Activated T-cell treated with anti-CD3 and anti-CD28 coated beads, Interleukin-2, amount 50 U/mL, for 24 hours (primary cell): ENCODE measurements at places on chromosomes 11 and 22.
A peak's percentile ranks its signal among the peaks of the same experiment; 100 is the strongest.

DNA sequence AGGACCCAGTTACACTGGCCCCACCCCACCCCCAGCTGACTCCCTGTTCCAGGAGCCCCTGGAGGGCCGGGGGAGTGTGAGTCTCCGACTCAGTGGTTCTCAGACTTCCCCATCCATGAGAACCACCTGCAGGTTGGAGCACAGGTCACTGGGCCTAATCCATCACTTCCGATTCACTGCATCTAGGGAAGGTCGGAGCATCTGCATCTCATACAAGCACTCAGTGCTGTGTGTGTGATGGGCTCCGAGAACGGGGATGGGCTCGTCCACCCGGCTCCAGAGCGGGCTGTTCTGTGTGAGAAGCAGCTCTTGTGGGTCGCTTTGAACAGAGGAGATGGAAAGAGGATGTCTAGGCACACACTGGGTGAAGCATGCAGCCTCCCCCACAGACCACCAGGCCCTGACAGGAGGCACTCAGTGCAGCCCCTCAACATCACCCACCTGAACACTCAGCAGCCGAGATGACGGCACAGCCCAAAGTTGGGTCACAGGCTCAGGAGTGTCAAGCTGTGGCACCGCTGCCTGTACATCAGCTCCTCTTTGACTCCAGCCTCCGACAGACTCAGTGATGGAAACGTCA, 541.4 kb downstream of the BRD1 start:
- DNase-seq = no peak

DNA sequence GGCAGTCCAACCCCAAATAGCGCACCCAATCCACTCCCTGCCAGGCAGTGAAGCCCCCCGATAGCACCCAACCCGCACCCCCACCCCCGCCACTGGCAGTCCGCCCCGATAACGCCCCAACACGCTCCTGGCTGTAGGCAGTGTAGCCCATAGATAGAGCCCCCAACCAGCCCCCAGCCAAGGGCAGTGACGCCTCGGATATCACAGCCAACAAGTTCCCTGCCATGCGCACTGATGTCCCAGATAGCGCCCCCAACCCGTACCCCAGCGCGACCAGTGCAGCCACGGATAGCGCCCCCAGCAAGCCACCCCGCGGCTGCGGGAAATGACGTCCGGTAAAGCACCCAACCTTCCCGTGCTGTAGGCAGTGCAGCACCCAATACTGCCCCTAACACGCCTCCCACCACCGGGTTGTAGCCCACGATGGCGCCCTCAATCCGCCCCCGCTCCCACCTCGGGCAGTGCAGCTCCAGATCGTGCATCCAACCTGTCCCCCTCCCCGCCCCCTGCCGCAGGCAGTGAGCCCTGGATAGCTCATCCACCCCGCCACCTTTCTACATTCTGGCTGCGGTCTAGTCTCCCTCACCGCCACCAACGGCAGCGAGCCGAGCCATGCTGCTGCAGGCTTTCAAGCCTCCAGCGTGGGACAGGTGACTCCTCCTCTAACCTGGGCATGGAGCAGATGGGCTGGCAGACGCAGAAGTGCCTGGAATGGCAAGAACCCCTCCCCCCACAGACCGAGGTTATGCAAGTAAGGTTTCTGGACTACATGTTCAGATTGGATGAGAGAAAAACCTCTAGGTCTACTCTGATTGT, 625 bp downstream of the RFPL2 start:
- peak; percentile 45 for DNase-seq

DNA sequence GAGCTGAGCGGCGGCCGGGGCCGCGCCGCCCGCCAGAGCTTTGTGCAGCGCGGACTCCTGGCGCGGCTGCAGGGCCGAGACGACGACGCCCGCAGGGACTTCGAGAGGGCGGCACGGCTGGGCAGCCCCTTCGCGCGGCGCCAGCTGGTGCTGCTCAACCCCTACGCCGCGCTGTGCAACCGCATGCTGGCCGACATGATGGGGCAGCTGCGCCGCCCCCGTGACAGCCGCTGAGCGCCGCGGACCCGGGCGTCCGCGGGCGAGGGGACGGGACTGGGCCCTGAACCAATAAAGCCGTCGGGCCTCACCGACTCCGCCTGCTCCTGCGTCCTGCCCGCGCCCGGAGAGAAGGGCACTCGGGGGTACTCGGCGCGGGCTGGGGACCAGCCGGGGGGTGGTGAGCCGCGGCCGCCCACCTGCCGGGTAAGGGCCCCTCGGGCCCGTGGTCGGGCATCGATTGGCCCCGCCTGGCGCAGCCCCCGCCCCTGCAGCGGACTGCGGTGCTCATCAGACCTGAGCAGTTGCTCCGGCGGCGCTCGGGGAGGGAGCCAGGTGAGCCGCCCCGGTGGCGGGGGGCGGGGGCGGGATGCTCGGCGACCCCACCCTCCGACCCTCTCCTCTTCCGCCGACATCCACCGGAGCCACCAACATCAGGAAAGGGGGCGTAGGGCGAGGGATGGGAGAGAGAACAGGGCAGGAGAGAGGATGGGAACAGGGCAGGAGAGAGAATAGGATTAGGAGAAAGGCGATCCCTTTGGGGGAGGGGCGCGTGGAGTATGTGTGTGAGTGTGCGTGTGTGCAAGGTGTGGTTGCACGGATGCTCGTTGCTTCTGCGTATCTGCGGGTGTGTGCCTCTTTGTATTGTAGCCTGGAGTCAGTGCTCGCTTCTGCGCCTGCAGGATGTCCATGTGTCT, at the start of gene TMEM25:
TMEM25 (plus strand) TSS at position 510 of the 914 bp plus-strand sequence. CDS start 610 bp downstream, outside the sequence.
- DNase-seq = peak; percentile 86

DNA sequence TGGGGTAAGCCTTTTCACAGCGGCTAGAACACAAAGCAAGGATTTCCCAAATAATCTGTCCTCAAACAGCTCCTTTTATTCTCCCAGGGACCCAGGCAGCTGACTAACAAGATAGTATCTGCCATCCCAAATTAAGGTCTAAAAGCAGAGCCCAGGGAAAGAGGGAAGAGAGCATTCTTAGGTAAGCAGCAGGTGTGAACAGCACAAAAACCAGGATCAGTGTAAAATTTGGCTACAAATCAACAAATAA, 79.9 kb downstream of the RBMXL2 start:
- DNase-seq = no peak

GRCh38 chr11:74085542-74085892, 76.6 kb upstream of the UCP3 start:
- no peak for DNase-seq

- DNase-seq = no peak
These were observed 17.6 kb downstream of the DDB1 start for GRCh38 chr11:61315260-61315659.

- peak; percentile 59 for DNase-seq
These were observed 5.3 kb downstream of the ADA2 start for GRCh38 chr22:17213976-17214375.

GRCh38 chr11:125452125-125452470, 44.0 kb downstream of the FEZ1 start:
- no peak for DNase-seq

- no peak for DNase-seq
These were observed 33.0 kb downstream of the PRR5L start for GRCh38 chr11:36328966-36329673.

DNA sequence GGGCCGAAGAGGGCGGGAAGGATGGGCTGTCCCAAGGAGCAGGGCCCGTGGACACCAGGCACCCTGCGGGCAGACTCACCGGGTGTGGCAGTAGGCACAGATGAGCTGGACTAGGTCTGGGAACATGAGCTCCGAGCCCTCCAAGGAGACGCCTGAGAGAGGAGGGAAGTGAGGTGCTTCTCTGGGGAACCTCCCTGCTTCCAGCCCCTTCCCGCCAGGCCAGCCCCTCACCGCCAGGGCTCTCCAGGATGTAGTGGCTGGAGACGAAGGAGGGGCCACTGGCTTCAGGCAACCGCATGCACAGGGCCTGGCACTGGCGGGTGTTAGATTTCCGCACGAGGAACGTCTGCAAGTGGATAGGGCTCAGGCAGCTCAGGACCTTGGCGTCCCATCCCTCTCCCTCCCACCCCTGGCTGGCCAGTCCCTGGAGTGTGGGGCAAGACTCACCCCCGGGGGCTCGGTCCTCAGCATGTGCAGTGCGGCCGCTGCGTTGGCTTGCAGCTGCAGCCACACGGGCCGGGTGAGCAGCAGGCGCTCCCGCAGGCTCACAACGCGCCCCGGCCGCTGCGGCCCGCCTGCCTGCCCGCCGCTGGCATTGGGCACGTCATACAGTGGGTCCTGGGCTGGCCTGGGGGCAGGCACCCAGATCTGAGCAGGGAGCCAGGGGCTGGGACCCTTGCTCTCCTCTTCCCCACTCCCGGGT, 552 bp downstream of the RIN1 start:
- no peak for DNase-seq

DNA sequence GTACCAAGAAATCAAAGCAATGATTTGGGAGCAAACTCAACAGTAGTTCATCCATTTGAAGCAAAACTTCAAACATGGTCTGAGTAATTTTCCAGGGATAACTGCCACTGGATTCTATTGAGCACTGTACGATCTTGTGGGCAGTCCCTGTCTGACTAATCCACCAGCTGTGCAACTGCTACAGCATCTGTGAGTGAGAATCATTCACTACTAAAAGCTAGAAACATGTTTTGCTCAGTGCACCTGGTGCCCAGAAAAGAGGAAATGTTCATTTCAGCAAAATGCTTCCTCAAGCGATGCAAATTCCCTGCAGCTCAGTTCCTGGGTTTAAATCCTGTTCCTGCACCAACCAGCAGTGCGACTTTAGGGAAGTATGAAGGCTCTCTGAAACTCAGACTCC, 1077.9 kb downstream of the DLG2 start:
- no peak for DNase-seq

- no peak for DNase-seq
These were observed 57.9 kb upstream of the SLC6A5 start for GRCh38 chr11:20541503-20541902.

GRCh38 chr11:19243613-19244012, 2.9 kb upstream of the E2F8 start:
- no peak for DNase-seq

DNA sequence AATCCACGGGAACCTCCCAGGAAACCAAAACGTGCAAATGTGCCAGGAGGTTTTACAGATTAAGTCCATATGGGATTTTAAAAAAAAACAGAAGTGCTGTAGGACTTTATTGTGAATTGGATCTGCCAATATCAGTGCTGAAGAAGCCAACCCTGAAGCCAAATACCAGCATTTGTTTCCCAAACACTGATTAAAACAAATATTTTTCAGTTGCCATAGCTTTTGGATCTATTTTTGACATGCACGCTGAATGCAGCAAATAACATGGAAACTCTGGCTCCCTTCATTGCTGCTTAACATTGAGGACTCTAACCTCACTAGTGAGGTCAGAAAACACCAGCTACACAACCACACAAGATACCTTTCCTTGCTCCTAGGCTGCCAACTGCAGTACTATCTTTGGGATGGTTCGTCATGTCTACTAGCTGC, 28.4 kb upstream of the SIK2 start:
- DNase-seq = no peak

DNA sequence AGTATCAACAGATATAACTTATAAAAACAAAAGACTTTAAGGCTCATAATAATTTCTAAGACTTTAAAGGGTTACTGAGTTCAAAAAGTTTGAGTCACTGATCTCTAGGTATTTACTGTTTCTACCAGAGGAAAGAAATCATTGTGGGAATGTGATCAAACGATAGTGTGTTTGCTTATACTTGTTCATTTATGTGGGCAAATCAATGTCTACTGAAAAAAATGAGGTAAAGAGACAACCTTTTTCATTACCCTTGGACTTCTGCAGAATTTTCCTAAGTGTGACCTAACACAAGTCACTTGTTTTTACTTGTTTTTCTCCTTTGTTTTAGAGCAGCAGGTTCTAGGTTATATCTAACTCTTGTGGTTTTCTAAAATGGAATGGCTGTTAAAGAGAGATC, 65.4 kb downstream of the PRR5L start:
- no peak for DNase-seq

DNA sequence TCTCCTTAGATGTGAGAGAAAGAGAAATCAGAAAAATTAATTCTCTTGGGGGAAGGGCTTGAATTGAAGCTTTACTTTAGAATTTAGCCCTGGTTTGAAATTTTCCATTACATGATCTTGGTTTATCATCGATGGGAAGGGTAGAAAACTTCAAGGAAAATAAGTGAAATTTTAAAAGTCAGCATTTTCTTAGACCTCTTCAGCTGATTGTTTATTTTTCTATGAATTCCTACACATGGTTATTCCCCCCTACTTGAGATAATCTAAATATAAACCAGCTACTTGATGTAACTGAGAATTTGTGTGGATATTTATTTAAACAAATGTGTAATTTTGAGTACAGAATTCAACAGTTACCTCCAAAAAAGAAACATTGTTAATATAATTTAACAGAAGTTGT, 10.9 kb downstream of the PIH1D2 start:
- no peak for DNase-seq

DNA sequence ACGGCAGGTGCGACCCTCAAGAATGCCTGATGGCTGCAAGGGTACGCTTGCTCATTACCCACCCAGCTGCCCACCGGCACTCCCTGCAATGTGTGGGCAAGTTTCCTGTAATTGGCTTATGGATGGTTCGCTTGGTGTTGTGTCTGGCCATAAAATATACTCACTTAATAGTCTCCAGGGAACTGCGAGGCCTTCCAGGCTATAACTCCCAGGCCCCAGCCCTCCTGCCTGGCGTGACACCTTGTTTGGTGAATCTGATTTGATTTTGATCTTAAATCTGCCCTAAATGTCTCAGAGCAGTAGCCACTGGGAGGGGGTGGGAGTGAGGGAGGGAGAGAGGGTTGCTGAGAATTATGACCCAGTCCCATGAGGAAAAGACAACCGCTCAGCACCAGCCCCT, 572.2 kb downstream of the BUD13 start:
- DNase-seq = no peak

DNA sequence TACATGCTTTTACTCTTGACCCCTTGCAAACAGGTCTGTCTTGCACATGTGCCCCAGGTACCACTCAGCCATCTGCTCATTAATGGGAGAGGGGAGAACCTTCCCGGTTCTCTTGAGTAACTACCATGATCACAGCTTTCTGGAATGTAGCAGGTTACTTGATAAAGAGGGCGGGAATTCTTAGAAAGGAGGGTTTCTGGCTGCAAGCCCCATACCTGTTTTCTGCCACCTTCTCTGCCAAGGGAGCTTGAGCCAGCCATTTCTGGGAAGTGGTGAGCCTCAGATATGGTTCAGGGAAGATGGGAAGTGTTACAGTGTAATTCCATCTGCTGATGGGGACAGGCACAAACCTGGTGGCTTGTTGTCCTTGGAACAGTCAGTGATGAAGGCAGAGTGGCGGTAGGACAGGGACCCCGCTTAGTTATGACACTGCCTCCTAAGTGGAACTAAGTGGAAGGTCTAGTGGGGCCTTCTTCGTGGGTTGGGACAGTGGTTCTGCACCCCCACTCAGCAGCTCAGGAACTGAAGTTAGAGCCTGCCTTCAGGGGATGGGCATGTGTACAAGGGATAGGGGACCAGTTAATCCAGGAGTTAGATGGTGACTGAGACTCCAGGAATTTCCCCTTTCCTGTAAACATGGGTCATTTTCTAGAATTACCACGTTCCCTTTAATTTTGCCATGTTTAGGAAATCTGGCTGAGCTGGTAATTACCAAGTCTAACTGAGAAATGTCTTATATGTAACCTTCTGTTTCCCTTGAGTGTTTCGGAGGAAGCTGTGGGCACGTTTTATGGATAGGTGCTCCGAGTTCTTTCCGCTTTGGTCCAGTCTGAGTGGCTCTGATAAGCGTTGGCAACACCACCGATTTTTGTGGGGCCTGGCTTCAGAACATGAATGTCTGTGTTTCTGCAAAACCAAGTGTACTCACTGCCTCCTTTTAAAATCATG, 35.3 kb downstream of the BCR start:
- no peak for DNase-seq
